ENCODE measurements at places on chromosomes 13 and 19.
A peak's percentile ranks its signal among the peaks of the same experiment; 100 is the strongest.

DNA sequence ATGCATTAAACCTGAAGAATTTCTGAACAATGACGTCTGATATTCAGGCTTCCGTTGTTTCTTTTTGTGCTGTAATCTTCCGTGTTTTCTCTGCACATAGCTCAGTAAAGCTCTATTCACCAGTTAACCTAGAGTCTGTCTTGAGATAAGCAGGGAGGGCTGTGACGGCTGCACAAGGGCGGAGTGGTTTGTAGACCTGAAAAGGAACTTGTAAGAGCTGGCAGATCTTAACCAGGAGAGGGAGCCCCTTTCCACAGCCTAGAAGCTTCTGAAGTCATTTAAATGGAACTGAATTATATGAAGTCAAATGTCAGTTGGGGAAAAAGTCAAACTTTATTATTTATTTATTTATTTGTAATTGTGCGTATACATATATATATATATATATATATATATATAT, 27.5 kb downstream of the DPRX start:
- DNase-seq = peak; percentile 6

DNA sequence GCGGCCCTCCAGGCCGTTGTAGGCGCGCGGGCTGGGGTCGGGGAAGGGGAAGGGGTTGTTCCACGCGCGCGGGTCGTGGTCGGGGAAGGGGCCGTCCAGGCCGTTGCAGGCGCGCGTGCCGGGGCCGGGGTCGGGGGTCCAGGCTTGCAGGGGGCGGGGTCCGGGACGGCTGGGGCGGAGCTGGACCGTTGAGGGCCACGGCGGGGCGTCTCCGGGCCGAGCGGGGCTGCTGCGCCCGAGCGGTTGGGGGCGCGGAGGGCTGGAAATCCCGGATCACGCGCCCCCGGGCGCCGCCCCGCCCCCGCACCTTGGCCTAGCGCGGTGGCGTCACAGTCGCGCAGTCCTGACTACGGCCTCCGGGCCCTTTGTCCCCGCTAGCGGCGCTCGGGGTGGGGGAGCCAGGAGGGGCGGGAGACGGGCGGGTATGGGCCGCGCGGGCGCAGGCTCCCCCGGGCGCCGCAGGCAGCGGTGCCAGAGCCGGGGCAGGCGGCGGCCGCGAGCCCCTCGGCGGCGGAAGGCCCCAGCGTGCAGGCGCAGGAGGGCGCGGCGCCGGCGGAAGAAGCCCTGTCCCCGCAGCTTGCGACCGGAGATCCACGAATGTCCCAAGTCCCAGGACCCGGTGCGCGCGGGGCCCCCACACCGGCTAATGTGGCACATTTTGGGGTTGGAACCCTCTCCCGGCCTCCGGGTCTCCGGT, 665 bp downstream of the GPX4 start:
- DNase-seq = peak; percentile 90

GRCh38 chr13:97844151-97844550, 109.3 kb upstream of the IPO5 start:
- DNase-seq = no peak

GRCh38 chr19:20233105-20233504, 66.1 kb downstream of the ZNF486 start:
- DNase-seq = no peak

DNA sequence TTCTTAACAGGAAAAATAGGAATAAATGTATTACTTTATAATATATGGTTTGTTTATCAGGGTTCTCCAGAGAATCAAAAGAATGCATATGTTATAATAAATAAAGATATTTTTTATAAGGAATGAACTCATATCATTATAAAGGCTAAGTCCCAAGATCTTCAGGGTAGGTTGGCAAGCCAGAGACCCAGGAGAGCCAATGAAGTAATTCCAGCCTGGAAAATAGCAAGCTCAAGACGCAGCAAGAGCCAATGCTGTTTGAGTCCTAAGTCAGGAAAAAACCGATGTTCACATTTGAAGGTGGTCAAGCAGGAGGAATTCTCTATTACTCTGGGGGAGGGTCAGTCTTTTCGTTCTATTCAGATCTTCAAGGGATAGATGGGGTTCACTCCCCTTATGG, 490.0 kb downstream of the PCDH20 start:
- DNase-seq = no peak

- peak; percentile 73 for DNase-seq
These were observed 6.6 kb downstream of the EPS8L1 start for GRCh38 chr19:55082020-55082851.

- DNase-seq = no peak
These were observed 743 bp downstream of the ACTL9 start for GRCh38 chr19:8697671-8698432.

DNA sequence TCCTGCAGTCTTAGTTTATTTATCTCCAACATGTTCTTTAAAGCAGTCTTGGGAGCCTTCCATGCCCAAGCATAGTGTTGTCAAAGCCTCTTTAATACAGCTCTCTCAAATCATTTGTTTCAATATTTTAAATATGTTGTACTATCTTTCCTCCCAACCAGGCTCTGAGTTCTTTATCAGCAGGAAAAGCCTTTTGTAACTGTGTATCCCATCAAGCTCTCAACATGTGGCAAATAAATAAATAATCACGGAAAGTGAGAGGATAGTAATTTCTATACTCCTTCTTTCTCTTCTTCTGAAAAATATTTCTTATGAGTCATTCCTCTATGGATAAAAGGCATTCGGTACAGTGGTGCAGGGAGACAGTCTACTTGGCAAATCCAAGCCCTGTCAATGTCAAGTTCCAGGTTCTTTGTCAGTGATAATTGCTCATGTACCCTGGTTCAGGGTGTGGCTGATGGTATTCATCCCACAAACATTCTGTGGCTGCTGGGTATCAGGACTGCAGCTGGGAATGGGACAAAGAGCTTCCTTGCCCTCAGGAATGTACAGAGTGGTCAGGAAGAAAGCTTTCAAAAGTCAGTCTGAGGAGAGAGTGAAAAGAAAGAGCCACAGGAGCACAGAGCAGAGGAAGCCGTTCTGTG, 384.3 kb downstream of the EFNB2 start:
- peak; percentile 85 for DNase-seq

DNA sequence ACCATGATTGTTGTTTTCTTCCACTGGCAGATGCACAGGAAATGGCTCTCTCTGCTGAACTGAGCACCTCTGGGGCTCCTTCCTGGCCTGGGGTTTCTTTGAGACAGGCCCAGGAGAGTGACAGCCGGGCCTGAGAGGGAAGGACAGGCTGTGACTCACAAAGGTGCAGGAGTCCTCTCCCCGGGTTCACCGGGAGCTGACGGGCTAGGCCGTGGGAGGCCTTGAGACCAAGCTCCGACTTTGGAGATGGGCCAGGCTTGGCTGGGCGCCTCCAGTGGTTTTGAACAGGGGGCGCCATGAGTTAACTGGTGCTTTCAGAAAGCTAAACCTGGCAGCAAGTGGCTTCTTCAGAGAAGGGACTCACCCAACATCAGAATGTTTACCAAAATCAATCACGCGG, 143.4 kb downstream of the URI1 start:
- DNase-seq = no peak

DNA sequence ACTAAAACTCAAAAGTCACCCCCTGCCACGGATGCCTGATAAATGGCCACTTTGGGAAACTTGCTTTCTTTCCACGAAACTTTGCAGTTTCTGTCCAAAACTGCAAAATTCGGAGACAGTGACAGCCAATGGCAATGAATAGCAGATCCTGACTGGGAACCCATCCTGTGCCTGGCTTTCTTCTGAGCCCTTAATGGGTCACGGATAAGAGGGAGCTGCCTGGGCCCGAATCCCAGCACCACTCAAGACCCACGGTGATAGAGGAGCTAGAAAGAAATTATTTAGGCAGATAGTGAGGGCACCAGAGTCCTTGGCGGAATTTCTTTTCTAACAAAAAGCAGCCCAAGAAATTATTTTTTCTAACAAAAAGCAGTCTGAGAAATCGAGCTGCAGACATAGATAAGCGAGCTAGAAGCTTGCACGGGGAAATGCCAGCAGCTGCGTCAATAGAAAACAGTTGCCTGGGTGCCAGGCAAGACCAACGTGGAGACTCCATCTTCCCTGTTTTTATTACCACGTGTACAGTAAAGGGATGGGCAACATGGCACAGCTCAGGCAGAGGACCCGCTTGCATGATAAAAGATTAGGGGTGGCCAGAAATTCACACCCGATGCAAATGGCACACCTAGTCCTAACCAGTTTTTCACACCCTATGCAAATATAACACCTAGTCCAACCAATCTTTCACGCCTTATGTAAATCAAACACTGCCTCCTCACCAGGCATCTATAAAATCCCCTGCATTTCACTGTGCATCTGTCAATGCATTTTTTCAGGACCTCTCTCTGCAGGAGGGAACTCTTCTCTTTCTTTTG, 7.1 kb upstream of the HSH2D start:
- no peak for DNase-seq

GRCh38 chr13:86653009-86653408, 853.8 kb upstream of the SLITRK6 start:
- DNase-seq = peak; percentile 2

DNA sequence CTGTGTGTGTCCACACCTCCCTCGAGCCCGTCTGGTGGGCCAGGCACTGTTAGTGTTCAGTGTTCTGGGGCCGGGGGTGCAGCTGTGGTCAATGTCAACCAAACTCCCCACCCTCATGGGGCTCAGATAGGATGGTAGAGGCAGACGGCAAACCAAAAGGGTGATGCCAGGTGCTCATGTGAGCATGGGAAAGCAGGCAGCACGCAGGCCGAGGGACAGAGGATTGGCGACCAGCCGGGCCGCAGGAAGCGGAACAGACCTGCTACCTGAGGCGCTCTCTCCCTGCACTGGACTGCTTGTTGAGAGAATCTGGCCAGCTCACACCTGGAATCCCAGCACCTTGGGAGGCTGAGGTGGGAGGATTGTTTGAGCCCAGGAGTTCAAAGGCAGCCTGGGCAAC, 29.1 kb downstream of the DHX34 start:
- DNase-seq = no peak

- DNase-seq = no peak
These were observed 40.6 kb upstream of the KLF12 start for GRCh38 chr13:74174810-74175209.

DNA sequence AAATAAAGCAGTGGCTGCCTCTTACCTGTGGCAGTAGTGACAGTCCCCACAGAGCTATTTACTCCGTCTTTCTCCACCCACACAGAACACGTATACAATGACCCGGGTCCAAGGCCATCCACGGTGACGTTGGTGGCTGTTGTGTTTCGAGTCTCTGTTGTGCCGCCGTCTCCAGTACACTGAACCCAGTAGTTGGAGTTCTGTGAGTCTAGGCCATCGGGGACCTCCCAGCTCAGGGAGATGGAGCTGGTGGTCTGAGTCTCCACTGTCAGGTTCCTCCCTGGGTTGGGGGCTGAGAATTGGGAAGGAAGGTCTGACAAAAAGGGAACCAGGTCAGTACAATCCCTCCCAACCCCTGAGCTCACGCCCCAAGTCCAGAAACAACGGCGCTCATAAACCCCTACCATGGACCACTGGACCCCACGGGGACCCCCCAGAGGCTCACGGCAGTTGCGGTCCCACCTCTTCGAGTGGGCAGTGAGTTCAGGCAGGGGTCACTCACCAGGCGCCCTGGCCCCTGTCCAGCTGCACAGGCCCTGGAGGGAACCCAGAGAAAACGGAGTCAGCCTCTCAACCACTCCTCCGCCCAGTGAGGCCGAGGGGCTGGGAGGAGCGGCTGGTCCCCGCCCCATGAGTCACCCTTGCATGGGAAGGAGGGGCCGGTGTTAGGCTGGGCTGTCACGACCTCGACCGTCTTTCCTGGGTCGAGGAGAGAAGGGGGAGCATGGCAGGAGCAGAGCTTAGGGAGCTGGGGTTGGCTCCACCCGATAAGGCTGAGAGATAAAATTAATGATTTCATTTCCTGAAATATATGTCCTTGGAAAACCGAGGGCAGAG, 2.4 kb downstream of the PTPRH start:
- peak; percentile 87 for DNase-seq

DNA sequence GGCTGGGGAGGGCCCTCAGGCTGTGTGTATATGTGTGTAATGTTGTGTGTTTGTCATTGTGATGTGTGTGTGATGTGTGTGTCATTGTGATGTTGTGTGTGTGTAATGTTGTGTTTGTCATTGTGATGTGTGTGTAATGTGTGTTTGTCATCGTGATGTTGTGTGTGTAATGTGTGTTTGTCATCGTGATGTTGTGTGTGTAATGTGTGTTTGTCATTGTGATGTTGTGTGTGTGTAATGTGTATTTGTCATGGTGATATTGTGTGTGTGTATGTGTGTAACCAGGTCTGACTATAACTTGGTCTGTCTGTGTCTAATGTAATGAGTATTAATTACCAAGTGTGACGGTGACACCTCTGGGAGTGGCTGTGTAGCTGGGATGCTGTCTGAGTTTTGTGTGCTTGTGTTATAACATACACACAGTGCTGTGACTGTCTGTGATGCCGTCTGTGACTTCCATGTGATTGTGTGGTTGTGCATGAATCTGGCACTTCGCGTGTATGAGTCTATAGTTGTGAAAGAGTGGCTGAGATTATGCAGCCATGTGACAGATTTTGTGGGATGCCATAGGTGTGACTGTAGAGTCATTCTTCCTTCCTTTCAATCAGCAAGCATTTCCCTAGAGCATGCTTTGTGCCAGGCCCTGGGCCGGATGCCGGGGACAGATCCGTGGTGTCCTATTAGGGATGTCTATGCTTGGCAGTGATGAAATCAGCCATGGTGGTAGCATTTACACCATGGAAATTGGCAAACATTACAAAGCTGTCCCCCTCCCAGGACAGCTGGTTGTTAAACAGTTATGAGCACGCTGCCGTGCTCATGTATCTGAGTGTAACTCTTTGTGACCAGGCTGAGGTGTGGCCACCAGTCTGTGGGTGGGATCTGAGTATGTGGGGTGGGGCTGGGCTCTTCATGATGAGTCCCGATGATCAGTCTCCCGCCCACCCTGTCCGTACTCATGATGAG, 6.4 kb downstream of the TNFSF14 start:
- DNase-seq = no peak

DNA sequence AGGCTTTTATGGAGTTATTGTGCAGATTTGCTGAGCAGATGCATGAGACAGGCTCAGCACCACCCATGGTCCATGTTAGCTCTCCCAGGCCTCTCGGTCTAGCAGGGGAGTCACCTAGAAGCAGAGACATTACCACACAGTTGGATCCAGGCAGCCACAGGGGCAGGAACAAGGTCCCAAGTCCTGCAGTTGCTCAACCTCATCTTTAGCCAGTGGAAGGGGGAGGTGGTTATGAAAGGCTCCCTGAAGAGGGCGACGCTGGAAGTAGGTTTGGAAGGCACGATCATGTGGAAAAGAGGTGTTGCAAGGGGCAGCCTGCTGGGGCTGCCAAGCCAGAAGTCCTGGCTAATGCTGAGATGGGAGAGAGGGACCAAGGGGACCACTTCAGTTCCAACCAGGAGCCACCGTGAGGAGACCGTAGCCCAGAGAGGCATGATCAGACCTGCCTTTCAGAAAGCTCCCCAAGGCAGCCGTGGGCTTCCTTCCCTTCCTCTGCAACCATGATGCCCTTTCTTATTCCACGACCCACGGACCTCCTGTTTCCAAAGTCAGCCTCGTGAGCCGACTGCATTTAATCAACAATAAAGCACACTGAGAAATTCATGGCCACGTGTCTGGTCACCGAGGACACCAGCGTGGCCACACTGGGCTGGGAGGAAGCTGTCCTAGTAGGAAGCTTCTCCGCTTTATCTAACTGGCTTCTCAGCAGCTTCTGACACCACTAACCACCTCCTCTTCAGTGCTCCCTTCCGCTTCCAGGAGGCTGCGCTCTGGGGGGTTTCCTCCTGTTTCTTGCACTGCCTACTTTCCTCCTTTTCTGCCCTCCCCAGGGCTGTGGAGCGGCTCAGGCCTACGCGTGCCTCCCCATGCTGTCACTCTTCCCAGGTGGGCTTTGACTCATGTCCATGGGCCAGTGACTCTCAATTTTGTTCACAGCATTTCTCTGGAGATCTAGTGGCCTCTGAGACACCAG, 2.6 kb downstream of the AP1M1 start:
- no peak for DNase-seq

GRCh38 chr13:53250272-53250875, 221.8 kb downstream of the OLFM4 start:
- peak; percentile 85 for DNase-seq

- no peak for DNase-seq
These were observed 25.0 kb upstream of the TNFSF11 start for GRCh38 chr13:42548731-42549551.

Measured in NCI-H69 (cell line).